HS-27A (cell line): ENCODE measurements at places on chromosomes 7 and 10.

DNA sequence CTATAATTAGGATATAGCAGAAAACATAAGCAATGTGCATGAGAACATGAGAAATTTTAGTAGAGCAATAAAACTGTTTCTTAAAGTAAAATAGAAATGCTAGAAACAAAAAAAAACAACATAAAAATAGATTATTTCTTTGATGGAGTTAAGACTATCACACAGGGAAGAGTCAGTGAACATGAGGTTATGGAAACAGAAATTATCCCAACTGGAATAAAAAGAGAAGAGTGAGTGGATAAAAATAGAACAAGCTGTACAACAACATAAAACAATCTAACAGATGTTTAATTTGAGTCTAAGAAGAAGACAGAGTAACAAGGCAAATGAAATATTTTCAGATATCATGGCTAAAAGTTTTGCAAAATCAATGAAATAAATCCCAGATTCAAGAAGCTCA lies 7.5 kb upstream of the OR6B1 start:
- DNase-seq, result no peak

- DNase-seq, result no peak
These were observed 19.3 kb downstream of the NMT2 start for GRCh38 chr10:15149042-15149771.

DNA sequence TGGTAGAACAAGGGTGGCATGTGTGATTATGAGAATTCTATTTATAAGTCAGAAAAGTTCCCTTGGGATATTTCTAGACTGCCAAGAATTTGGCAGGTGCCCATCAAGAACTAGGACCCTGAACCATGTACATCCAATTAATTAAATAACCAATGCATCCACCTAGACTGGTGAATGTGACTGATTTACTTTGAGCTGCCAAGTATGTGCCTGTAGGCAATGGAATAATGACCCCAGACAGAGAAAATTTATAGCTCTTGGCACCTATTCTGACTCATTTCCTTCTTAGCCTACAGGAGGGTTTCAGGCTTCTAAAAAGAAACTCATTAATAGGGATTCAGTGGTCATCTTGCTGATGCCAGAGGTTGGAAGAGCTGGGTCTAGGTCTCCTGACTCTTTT lies 54.9 kb downstream of the KCNH2 start:
- DNase-seq, result no peak

DNA sequence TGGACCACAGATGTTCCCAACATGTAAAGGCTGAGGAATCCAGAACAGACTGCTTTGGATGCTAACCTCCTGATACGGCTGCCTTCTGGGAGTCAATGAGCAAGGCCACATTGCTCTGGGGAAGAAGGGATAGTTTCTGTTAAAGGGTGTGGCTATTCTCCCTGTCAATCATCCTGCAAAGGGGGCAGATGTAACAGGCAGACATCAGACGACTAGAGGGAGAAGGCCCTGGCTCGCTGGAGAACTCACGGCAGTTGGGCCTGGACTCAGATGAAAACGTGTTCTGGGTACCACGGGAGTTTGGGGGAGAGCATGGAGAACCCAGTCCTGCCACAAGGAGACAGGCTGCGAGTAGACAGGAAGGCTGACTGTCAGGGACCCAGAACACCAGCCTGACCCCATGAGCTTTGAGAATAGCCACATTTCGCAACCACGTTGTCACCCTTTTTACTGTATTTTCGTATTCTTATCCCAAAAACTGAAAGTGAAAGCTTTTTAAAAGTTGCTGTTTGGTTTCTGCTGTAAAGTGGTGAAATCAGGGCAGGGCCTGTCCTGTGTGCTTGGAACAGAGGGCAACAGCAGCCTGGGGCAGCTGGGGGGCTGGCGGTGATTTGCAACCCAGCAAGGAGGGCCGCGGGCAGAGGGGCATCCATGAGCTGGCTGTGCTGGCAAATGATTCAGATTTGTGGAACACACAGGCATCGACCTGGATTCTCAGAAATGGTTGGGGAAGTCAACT lies 95.3 kb downstream of the MYOF start:
- DNase-seq, result no peak

- no peak for DNase-seq
These were observed 28.7 kb downstream of the TBXAS1 start for GRCh38 chr7:139857791-139858190.

DNA sequence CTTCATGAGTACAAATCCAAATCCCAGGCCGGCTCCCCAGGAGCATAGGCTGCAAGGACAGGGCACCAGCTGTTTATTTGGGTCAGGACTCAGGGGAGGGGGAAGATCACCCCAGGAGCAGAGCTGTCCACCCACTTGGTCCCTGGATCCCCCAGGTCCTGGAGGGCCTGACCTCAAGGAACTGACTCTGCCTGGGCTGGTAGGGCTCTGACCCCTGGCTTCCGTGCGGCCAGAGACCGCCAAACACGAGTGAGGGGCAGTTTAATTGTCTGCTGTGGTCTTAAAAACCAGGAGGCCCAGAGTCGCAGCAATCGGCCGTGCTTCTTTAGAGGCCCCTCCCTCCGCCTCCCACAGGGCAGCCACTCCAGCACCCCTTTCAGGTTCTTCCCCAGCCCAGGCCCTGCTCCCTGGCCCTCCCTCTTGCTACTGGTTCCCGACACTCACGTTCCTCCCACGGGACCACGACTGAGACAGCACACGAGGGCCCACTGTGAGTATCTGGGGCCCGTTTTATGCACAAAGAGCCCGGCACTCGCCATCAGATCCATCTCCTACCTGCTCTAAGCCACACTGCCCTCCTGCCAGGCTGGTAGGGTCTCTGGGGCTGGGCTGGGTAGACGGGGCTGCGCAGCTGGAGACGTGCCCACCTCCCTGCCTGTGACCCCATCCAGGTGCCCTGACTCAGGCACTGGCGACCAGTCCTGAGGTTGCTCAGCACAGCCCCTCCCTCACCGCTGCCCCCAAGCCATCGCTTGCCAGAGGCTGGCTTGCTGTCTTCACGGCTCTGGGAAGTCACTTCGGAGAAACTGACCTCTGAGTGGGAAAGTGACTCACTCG lies 30.0 kb upstream of the CFAP46 start:
- DNase-seq, result no peak

DNA sequence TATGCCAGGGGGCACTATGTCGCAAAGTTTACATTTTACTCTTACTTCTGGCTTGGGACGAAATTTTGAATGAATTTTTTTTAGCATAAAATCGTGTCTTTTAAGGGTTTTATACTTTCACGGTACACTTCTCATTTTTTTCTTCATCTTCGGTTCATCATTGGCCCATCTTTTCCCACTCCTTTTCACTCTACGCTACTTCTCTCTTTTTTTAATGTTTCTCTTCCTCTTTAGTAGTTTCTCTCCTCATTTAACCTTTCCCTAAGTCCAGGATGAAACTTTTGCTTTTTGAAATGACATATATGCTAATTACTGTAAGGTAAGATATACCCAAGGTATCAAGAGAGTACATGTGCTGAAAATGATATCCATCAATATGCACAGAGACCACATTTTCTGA lies 39.5 kb downstream of the C7orf33 start:
- no peak for DNase-seq

- peak; percentile 53 for DNase-seq
These were observed 309.5 kb downstream of the ATRNL1 start for GRCh38 chr10:115402699-115403098.

- DNase-seq, result no peak
These were observed 57.7 kb downstream of the PRTFDC1 start for GRCh38 chr10:24894728-24895127.

DNA sequence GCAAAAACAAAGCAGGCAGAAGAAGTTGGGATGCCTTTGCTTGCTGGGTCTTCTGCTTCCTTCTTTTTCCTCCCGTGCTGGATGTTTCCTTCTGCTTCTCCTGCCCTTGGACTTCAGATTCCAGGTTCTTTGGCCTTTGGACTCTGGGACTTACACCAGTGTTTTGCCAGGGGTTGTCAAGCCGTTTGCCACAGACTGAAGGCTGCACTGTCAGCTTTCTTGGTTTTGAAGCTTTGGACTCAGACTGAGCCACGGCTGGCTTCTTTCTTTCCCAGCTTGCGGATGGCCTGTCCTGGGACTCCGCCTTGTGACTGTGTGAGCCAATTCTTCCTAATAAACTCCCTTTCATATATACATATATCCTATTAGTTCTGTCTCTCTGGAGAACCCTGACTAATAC lies 11.3 kb upstream of the LCOR start:
- no peak for DNase-seq

GRCh38 chr10:29956335-29956924 lies 103.0 kb downstream of the JCAD start:
- no peak for DNase-seq

- no peak for DNase-seq
These were observed 574.1 kb downstream of the GALNT17 start for GRCh38 chr7:71705901-71706596.

DNA sequence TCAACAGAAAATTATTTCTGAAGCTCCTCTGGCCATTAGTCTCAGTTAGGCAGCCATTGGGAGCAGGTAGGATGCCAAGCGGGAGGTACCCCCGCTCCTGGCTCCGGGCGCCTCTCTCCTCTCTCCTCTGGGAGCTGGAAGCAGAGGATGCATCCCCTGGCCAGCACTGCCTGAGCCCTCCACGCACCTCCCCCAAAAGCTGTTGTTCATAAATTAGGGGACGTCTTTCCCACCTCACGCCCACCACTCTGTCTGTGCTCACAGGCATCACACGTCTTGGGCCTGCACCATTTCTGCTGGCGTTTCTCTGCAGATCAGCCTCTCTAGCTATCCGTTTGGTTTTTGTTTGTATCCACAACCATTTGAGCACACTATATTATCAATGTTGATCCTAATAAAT lies 609.0 kb upstream of the FOXK1 start:
- DNase-seq, result no peak

DNA sequence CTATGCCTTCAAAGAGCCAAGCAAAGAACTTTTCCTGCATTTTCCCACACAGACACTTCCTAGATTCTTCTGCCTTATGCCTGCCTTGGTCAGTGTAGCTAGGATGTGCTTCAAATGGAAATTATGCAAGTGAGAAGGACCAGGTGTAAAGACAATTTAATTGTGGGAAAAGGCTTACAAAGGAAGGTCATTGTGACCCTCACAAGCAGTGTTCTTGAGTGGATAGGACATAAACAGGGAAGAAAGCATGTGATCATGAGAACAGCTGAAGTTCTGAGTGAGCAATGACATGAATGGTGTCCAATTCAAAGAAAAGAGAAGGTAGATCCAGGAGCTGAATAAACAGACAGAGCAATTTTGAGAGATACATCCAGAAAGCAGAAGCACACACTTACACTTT lies 1.3 kb upstream of the PIP start:
- no peak for DNase-seq

DNA sequence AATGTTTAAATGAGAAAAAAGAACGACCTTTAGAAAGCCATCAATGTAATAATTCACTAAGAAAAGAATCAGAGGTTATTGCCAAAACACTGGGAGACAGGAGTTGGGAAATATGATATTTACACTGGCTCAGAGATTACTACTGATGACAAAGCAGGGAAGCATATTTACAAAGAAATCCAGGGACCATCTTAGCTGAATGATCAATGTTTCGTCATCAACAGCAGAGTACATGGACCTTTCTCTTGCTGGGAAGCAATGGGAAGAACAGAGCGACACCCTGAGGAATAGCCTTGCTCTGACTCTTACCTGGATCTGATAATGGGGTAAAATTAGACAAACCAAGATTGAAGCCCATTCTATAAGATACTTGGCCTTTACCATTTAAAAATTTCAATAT lies 1293.5 kb downstream of the XPNPEP1 start:
- no peak for DNase-seq

- no peak for DNase-seq
These were observed 66.2 kb downstream of the MGMT start for GRCh38 chr10:129533281-129533680.

- DNase-seq, result no peak
These were observed 361.5 kb downstream of the FRMD4A start for GRCh38 chr10:13969118-13969791.

DNA sequence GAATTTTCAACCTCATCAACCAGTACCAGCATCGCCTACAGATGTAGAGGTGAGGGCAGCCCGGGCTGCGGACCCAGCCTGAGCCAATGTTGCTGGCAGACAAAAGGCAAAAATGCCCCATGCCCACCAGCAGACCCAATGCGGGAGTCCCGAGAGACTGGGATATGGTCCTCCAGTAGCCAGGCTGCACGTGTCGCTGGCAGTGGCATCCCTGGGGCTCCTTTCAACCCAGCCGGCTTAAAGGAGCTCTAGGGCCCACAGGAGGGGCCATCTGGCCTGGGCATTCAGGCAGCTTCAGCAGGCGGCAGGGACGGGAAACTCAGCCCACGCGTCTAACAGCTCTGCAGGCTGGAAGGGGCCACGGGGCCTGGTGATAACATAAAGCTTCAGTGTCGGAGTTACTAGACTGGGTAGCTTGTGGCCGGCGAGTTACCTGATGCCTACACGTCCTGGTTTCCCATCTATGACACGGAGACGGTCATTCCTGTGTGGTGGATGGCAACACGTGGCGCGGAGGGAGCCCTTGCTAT lies 70.7 kb downstream of the PROSER2 start:
- no peak for DNase-seq

GRCh38 chr10:34587002-34587679 lies 228.0 kb downstream of the PARD3 start:
- no peak for DNase-seq

GRCh38 chr7:139687980-139688632 lies 89.7 kb downstream of the HIPK2 start:
- DNase-seq, result no peak

- no peak for DNase-seq
These were observed 1.6 kb downstream of the LEP start for GRCh38 chr7:128242661-128243060.

- DNase-seq, result no peak
These were observed 6.3 kb upstream of the AKR1E2 start for GRCh38 chr10:4819707-4820106.

DNA sequence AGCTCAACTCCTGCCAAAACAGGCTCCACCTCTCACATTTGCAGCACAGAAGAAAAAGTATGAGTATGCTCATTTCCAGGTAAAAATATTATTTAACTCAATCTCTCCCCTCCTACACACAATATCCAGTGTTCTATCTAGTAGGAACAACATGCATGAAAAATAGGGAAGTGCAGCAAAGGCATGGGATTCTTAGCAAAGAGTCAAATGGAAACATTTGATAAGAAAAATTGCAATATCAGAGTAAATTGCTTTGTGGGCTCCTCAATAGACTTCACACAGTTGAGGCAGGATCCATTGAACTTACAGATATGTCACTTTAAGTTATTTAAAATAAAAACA lies 150.9 kb downstream of the ANK3 start:
- no peak for DNase-seq

GRCh38 chr10:70331486-70332268 lies 47.9 kb upstream of the NPFFR1 start:
- DNase-seq, result peak; percentile 51

DNA sequence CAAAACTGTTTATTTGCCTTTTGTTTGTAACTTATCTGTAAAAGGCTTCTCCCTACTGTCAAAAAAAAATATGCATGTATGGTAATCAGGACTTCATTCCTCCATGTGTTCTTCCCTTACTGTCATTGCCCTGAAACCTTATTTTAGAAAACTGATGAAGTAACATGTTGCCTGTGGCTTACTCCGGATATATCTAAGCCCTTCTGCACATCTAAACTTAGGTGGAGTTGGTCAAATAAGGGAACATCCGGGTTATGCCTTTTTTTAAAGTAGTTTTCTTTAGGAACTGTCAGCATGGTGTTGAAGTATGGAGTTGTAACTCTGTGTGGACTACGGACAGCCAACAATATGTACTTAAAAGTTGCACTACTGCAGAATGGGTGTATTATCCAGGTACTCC lies 6.2 kb downstream of the SAR1A start:
- no peak for DNase-seq

- DNase-seq, result no peak
These were observed 636.1 kb downstream of the SDK1 start for GRCh38 chr7:3937146-3937545.
